ENCODE measurements at places on chromosomes 2 and 18. TPM values are rescaled to one million over a fixed set of nuclear protein-coding genes. Genes with fewer than 3 reads are reported as not detected.

The CYP27C1 gene
- total RNA-seq, result not detected

The ACVR1C gene
- total RNA-seq, result not detected

The AFF3 gene
- total RNA-seq, result 99.7 TPM

The PLEKHH2 gene
- not detected for total RNA-seq

The TAF4B gene
- total RNA-seq, result 71.1 TPM

The ITGB6 gene
- total RNA-seq, result not detected

The NT5C1B gene
- total RNA-seq, result not detected

The CYP26B1 gene
- total RNA-seq, result not detected

The TRABD2A gene
- 2.4 TPM for total RNA-seq

The CD8B2 gene
- not detected for total RNA-seq

The SOX11 gene
- not detected for total RNA-seq

The NMS gene
- not detected for total RNA-seq

The NT5DC4 gene
- not detected for total RNA-seq

The DLGAP1 gene
- 8.8 TPM for total RNA-seq

The C2orf78 gene
- not detected for total RNA-seq

The GRHL1 gene
- total RNA-seq, result 1.3 TPM

The HOXD8 gene
- not detected for total RNA-seq

The XDH gene
- not detected for total RNA-seq

The TGFA gene
- total RNA-seq, result not detected

The CPO gene
- not detected for total RNA-seq

The ANKAR gene
- 5.7 TPM for total RNA-seq

The RNPEPL1 gene
- total RNA-seq, result 28.4 TPM

The PCARE gene
- not detected for total RNA-seq

The IMP4 gene
- total RNA-seq, result 233 TPM

The COLEC11 gene
- not detected for total RNA-seq

The REG1B gene
- not detected for total RNA-seq

The ANKRD62 gene
- not detected for total RNA-seq

The CHRNA1 gene
- total RNA-seq, result not detected

The CROCC2 gene
- not detected for total RNA-seq

The SPATA3 gene
- not detected for total RNA-seq

The FN1 gene
- total RNA-seq, result 0.67 TPM

The LAMA3 gene
- not detected for total RNA-seq

The RUFY4 gene
- 0.11 TPM for total RNA-seq

The CCDC74B gene
- total RNA-seq, result 45.0 TPM

The TUBA3D gene
- total RNA-seq, result not detected

The RAMP1 gene
- total RNA-seq, result not detected

The NXPH2 gene
- total RNA-seq, result not detected

The ADD2 gene
- total RNA-seq, result not detected
